ENCODE measurements at places on chromosomes 5 and 9.

GRCh38 chr5:146098047-146098446, 7.3 kb downstream of the PLAC8L1 start:
- DNase-seq: no peak

GRCh38 chr5:131252824-131253171, 11.1 kb upstream of the CDC42SE2 start:
- peak; percentile 96 for DNase-seq

GRCh38 chr5:66987949-66988838, 208.4 kb downstream of the CD180 start:
- peak; percentile 44 for DNase-seq

DNA sequence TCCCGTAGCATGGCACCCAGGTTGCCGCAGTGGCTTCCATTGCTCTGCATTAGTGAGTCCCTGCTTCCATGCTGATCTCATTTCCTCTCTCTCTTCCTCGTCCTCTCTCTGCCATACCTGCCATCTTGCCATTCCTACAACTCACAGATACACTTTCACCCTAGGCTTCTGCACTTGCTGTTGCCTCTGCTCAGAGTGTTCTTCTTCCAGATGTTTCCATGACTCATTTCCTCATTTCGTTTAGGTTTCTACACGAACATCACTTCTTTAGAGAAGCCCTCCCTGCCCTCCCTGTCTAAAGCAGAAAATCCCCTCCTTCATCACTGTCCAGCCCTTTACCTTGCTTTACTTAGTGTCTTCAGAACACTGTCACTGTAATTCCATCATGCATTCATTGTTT, 115.2 kb upstream of the WWC1 start:
- no peak for DNase-seq

DNA sequence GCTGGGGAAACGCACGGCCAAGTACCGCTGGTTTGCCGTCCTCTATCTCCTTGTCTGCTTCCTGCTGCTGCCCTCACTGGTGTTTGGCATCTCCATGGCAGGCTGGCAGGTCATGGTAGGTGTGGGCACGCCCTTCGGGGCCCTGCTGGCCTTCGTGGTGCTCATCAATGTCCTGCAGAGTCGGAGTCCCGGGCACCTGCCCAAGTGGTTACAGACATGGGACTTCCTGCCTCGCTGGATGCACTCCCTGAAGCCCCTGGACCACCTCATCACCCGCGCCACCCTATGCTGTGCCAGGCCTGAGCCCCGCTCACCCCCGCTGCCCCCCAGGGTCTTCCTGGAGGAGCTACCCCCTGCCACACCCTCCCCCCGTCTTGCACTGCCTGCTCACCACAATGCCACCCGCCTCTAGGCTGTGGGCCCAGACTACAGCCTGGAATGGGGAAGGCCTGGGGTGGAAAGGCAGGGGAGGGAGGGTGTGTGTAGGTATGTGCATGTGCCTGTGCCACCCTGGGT, 2.5 kb downstream of the PFN3 start:
- DNase-seq: no peak

DNA sequence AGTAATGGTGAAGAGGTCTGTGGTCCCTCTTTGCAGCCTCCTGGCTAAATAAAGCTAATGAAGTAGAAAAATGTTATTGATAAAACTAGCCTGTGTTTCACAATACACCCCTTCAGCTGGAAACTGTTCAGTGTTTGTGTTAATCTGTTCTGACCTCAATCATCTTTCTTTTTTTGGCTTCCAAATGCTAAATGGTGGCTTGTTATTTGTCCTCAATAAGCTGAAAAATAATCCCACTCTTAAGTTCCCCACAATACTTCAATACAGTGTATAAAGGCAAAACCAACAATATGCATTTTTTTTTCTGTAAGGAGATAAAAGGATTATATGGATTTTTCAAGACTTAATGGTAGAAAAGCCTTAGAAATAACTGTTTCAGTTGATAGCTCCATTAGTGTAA, 560.5 kb downstream of the TUSC1 start:
- DNase-seq: no peak

- no peak for DNase-seq
These were observed 167.6 kb downstream of the PDZD2 start for GRCh38 chr5:31806561-31806960.

DNA sequence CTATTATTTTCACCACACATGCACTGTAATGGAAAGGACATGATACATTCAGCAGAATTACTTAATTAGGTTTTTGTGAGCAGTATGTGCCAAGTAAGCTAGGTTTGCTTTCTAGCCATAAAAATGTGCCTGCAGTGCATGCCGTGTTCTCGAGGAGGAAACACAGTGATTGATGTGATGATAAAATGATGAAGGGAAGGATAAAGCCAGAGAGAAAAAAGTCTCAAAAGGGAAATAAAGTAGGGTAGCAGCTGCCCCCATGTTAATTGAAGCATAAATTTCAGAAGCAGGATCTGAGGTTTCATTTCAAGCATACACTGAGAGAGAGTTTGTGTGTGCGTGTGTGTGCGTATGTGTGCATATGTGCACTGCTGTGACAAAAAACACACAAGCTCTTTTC, 714.2 kb upstream of the C9orf72 start:
- no peak for DNase-seq

DNA sequence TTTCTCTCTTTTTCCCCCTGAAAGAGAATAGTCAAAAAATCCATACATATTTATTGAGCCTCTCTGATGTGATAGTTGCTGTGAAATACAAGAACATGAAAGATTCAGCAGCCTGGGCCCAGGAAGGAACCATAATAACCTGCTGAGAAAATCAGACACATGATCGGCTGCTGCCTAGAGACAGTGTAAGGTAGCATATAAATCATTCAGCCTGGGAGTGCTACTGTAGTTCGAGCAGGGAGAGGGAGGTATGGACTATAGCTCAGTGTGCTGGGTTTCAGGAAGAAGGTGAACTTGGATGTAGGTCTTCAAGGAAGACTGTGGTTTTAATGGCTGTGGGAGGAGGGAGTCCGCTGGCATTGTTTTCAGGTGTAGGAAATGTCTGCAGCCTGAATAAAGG, 469.1 kb downstream of the RAB3C start:
- DNase-seq: no peak

DNA sequence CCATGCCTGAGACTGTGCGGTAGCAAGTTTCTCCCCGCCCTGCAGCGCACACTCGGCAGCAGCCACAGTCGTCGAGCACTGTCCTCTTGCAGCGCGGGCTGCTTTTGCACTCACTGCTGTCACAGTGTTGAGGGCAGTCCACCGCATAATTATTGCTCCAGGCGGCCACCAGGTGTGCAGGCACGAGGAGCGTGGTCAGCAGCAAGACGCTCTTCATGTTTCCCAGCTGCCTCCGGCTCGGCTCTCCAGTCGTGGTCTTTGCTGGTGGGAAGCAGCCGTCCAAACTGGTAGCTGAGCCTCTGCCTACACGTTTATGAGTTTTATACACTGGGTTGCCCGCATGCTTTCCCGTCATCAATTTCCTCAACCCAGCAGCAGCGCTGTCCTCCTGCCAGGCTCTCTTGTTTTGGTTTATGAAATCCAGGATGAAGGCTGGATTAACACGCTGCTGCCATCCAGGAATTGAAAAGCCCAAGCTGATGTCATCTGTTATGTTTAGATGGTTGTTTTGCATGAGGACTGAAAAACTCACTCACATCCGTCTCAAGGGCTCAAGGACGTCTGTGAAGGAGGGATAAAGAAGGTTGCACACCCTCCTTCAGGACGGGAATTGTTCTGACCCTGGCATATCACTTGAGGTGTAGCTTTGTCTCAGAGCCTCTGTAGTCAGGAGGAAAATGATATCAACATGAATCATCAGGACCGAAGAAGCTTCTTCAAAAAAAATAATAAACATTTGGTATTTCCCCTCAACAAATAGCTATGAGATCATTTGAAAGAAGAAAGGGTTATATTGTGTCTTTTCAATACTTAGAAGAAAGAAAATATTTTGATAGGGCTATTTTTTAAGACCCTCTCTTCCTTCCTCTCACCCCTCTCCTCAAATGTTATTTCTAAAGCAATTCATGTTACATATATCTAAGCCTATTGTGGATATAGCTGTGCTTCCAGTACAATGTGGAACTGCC, at the start of gene ESM1:
Gene ESM1 (minus strand): TSS at position 293 of the 968 bp plus-strand sequence. CDS start 76 bp downstream, at position 217.
- DNase-seq: no peak

- no peak for DNase-seq
These were observed 87.1 kb upstream of the CPLX2 start for GRCh38 chr5:175784230-175784629.

DNA sequence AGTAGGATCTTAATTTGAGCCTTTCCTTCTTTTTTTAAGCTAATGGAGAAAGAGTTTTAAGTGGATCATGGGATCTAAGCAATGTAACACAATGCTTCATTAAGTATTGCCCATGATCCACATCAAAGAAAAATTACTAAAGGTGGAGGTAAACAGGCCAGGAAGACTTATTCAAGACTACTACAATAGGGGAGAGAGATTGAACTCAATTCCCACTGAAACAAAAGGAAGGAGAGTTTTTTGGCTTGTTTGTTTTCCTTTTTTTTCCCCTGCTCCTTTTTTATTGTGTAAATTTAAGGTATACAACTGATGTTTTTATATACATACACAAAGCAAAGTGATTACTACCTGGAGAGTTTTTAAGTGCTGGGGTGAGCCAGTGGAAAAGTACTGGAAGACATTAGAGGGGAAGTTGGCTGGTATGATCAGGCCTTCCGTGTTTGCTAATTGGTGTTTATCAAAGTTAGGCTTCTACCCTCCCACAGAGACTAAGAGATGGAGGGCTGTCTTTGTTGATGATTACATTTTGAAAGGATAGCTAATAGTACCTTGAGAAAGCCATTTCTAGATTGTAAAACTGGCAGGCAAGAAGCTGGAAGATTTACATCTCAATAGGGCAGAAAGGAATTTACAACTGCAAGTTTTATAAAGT, 262.7 kb downstream of the CHSY3 start:
- DNase-seq: no peak

All from bone marrow (tissue), 2 donors.